ENCODE measurements at places on chromosomes 12 and 14. TPM values are rescaled to one million over a fixed set of nuclear protein-coding genes. Genes with fewer than 3 reads are reported as not detected.
A peak's percentile ranks its signal among the peaks of the same experiment; 100 is the strongest.

GRCh38 chr12:79885911-79886490 lies 48.9 kb downstream of the PPP1R12A start:
- no peak for DNase-seq

DNA sequence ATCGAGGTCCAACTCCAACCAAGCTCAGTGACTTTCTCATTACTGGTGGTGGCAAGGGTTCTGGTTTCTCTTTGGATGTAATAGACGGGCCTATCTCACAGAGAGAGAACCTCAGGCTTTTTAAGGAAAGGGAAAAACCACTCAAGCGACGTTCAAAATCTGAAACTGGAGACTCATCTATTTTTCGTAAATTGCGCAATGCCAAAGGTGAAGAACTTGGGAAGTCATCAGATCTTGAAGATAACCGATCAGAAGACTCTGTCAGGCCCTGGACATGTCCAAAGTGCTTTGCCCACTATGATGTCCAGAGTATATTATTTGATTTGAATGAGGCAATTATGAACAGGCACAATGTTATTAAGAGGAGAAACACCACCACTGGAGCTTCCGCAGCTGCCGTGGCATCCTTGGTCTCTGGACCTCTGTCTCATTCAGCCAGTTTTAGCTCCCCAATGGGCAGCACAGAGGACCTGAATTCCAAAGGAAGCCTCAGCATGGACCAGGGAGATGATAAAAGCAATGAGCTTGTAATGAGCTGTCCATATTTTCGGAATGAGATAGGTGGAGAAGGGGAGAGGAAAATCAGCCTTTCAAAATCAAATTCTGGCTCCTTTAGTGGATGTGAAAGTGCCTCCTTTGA lies 343.5 kb upstream of the RGS6 start:
- DNase-seq, result no peak

DNA sequence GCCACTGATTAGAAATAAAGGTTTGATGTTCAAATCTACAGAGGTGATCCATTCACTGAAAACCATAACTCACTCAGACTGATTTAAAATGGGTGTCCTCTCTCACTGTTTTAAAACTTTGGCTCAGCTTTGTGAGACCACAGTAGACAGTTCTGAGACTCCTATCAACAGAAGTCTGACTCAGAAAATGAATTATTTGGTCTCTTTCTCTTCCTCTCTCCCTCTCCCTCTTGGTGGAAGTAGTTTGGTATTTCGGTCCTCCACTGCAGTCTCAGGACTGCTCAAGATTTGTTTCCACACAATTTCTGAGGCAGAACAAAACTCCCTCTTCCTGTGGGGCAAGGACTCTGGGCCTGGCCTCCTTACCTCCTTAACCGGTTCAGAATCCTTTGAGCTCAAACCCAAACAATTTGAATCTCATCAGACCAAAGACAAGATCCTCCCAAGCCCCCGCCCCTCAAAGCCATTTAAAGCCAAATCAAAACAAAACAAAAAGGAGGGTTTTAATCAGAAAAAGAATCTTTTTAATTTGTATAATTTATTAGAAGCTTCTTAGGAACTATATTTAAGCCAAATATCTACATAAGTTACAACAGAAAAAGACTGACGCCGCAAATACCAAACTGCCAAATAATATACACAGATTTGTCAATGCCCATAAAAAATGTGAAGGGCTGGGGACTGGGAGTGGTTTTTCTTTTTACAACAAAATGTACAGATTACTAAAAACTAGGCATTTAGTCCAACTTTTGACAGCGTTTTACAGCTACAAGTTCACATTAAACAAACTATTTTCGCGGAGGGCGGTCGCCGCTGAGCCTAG lies 3.9 kb downstream of the NKX2-1 start:
- no peak for DNase-seq

GRCh38 chr12:28500373-28501024 lies 310.2 kb downstream of the CCDC91 start:
- DNase-seq, result no peak

GRCh38 chr12:43805149-43805859 lies 813 bp downstream of the TWF1 start:
- DNase-seq, result no peak

GRCh38 chr14:52235866-52236510 lies 31.5 kb upstream of the PTGDR start:
- no peak for DNase-seq

- DNase-seq, result peak; percentile 86
These were observed 10.0 kb upstream of the DDX47 start for GRCh38 chr12:12803186-12803585.

DNA sequence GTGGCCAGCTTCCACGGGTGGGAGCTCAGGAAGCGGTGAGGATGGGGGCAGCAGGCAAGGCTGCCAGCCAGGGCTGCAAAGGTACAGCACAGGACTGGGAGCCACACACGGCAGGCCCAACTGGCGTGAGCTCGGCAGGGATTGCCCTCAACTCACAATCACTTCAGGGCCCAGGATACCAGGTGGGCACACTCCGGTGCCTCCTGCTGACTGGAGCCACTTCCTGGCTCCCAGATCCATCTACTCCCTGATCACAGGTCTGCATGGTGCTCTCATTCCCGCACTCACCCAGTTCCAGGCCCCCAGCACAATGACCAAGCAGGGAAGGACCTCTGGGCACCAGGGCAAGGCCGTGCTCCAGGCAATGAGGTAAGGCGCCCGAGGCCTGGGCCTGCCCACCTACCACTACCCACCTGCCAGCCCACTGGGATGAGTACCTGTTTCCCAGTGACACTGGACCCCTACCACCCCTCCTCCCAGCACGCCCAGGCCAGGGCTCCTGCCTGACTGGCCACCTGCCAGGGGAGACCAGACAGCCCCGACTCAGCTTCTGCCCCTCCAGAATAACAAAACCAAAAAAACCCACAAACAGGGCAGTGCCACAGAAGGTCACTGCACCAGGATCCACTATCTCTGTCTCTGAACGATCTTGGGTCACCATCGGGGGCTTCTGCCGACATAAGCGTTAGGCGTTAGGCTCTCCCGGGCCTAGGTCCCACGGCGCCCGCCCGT lies 1.8 kb downstream of the JAG2 start:
- DNase-seq, result no peak

- no peak for DNase-seq
These were observed 342.6 kb upstream of the E2F7 start for GRCh38 chr12:77407931-77408330.

DNA sequence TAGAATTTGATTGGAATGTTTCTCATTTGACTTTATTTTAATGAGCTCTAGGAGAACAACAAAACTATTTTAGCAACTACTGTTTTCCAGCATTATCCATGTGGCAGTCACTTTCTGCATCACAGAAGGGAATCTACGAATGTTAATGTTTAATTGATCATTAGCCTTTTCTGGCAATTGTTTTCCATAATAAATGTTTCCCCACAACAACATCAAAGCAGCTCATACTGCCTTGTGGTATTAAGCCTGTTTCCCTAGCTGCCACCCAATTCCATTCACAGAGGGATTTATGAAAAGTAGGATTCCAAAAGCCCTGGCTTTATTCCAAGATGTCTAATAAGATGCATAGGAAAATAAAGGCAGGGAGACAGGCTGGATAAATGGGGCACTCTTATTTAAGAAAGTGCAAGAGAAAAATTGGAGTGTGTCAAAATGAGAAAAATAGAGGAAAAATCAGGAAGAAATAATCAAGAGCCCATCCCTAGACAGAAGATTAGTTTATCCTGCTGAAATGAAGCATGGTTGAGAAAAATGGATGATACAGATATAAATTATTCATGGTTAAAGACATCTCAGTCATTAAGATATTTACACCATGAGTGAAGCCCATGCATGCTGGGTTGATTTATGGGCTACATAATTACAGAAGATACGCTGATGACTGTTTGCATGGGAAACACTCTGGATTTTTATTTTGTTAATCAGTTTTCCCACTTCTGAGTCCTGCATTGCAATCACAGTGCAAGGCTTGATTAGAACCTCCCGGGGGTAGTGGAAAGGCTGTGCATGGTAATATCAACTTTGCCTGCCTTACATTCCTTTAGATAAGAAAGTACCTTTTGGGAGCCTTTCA lies 180.3 kb downstream of the HELB start:
- DNase-seq, result no peak

GRCh38 chr14:94374749-94375260 lies 13.6 kb downstream of the SERPINA1 start:
- DNase-seq, result no peak

DNA sequence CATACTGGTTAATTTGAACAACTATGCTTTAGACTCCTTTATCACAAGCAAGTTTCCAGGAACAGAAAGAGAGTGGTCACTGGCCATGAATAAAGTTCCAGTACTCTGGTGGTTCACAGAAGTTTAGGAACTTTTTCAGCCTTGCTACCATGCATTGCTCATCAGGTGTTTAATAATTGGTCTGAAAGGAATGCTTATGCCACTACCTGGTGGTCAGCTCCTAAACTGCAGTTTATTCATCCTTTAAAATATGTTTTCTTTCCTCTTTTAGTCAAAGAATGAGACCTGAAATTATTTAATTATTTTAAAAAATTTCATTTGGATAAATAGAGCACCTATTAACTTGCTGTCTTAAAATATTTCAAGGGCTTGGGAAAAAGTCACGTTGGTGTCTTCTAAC lies 260.1 kb upstream of the OR4E1 start:
- no peak for DNase-seq

- no peak for DNase-seq
These were observed 93.8 kb downstream of the MED13L start for GRCh38 chr12:116183741-116184141.

DNA sequence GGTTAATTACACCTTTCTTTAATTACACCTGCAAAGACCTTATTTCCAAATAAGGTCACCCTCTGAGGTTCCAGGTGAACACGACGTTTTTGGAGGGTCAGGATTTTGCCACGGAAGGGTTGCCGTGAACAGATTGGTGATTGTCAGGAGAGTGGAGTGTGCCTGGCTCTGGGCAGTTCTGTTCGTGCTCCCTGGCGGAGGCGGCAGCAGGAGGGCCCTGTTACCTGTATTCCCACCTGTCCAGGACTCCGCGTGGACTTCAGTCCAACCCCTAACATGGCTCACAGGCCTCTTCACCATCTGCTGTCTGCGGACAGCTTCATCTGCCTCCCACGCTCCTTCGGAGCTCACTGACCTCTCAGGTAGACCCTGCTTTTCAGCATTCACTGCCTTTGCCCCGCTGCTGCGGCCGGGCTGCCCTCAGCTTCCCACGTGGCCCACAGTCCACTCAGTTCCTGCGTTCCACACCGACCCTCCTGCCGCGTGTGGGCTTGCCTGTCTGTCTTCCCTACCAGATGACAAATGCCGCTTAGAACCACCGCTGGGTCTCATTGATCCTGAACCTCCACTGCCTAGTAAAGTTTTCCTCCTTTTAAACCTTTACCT lies 187.5 kb upstream of the DIO3 start:
- DNase-seq, result no peak

DNA sequence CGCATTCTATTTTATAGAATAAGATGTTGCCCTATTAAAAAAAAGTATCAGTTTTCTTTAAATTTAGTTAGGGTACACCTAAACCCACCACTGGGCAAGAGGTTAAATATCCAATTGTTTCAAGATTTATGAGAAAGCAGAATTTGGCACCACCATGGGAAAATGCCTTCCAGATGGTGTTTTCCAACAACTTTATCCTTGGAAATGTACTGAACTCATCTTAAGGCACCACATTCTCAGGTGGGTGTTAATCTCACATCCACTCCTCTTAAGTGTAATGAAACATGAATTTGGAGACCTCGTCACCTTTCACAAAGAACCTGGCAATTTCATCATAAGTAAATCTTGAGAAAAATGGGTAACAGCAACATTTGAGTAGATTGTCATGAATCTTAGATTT lies 13.1 kb downstream of the CBX5 start:
- DNase-seq, result no peak

- no peak for DNase-seq
These were observed 25.6 kb downstream of the PTPRQ start for GRCh38 chr12:80469681-80470080.

DNA sequence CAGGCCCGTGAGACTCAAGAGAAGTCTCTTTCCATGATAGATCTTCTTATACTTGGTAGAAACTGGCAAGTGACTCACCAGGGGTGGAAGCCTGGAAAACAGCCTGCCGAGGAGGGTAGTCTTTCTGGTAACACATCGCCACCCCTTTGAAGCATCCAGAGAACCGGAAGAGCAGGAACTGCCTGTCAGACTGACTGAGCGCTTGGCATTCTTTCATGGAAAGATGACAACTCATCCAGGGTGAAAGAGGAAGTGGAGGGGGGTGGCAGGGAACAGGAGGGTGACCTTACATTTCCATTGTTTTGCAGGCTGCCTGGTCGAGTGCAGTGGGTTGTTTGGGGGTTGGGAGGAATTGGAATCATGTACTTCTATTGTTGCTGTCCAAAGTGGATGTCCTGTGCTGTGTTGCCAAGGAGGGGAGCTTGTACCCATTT lies 34.5 kb downstream of the PRKCH start:
- peak; percentile 87 for DNase-seq

DNA sequence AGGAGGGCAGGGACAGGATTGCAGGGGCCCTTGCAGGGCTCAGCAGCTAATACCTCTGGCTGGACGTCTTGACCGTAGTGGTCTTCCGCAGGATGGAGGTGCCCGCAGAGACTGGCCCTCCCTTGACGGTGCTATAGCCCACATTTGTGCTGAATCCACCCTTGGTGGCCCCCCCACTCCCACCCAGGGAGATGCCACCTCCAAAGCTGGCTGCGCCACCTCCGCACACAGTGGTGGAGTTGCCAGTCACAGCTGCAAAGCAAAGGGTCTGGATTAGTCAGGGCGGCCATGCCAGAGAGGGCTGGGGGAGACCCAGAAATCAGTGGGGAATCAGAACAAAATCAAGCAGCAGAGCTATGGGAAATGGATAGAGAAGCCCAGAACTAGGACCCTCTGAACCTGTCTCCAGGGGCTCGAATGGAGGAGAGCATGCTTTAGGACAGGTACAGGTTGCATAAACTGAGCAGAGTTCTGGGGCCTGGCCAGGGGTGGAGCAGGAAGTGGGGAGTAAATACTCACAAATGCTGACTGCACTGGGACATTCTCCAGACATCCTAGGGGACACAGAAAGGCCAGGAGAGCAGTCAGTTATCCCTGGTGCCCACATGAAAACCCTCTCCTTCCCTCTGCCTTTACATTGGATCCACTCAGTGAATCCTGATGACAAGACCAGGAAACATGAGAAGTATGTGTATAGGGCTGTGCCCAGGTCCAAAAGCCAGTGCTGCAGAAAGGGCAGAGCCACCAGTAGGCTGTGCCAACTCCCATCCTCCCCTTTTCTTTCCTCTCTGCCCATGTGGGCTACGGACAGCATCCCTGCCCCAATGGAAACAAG lies 8.1 kb upstream of the KRT4 start:
- peak; percentile 51 for DNase-seq

GRCh38 chr14:90523544-90523943 lies 126.7 kb downstream of the CALM1 start:
- DNase-seq, result no peak

GRCh38 chr12:112941528-112942335 lies 3.5 kb downstream of the OAS3 start:
- DNase-seq, result no peak

GRCh38 chr14:91300283-91300895 lies 55.9 kb upstream of the GPR68 start:
- no peak for DNase-seq

- DNase-seq, result no peak
These were observed 136.1 kb downstream of the ANO2 start for GRCh38 chr12:5808981-5809380.

Gene RPL10L
- total RNA-seq, result not detected

Gene PLEKHG7
- total RNA-seq, result 4.2 TPM

Gene SSPN
- 38.5 TPM for total RNA-seq

Gene B4GALNT3
- total RNA-seq, result 11.7 TPM

Gene OR6C2
- 1.2 TPM for total RNA-seq

Gene CLEC9A
- total RNA-seq, result 0.57 TPM

Gene TAS2R13
- 7.9 TPM for total RNA-seq
